ENCODE measurements at places on chromosomes 3 and 15. TPM values are rescaled to one million over a fixed set of nuclear protein-coding genes. Genes with fewer than 3 reads are reported as not detected.

PLA2G4D gene
- 0.50 TPM for total RNA-seq

DNA sequence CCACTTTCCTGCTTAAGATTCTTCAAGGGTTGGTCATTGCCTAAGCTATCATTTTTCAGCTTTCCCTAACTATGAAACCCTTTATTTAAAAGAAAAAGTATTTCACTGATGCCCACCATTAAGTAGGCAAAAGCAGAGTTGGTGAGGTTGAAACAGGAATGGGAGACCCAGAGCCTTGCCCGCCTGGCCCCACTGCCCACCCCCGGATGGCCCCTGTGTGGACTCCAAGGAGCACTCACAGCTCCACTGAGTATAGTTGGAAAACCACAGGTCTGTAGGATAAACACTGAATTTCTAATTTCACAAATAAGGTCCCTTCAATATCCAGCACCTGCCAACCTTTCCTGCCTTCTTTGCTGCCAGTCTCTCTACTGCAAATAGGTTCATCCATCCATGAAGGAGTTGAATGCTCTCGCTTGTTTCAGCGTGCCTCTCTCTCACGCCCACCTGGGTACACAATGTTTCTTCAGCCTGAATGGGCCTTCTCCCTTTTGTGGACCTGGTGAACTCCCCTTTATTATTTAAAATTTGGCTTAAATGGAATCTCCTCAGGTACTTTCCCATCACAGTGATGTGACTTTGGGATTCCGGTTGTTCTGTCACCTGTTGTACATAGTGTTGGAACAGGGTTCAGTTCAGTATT is 8.7 kb upstream of the ACAP2 start:
- no peak for DNase-seq

DNA sequence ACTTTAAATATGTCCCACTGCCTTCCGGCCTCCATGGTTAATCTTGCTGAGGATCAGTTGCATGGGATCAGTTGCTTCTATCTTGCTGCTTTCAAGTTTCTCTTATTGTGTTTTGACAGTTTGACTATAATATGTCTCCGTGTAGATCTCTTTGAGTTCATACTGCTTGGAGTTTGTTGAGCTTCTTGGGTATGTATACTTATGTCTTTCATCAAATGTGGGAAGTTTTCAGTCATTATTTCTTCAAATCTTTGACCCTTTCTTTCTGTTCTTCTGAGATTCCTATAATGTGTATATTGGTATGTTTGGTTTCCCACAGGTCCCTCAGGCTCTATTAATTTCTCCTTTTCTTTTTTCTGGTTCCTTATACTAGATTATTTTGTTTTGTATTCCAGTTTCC is 30.8 kb downstream of the PCCB start:
- no peak for DNase-seq

GRCh38 chr3:57809609-57809968 is 53.5 kb downstream of the SLMAP start:
- no peak for DNase-seq

SMCO1 gene
- total RNA-seq, result 0.11 TPM

- no peak for DNase-seq
Measured at GRCh38 chr3:160098926-160099626, 110.4 kb downstream of the IL12A start.

PAK6 gene
- 31.0 TPM for total RNA-seq

CAND2 gene
- total RNA-seq, result 6.2 TPM

- peak; percentile 99 for DNase-seq
Measured at GRCh38 chr3:126355777-126356372, 1.3 kb downstream of the KLF15 start.

DNA sequence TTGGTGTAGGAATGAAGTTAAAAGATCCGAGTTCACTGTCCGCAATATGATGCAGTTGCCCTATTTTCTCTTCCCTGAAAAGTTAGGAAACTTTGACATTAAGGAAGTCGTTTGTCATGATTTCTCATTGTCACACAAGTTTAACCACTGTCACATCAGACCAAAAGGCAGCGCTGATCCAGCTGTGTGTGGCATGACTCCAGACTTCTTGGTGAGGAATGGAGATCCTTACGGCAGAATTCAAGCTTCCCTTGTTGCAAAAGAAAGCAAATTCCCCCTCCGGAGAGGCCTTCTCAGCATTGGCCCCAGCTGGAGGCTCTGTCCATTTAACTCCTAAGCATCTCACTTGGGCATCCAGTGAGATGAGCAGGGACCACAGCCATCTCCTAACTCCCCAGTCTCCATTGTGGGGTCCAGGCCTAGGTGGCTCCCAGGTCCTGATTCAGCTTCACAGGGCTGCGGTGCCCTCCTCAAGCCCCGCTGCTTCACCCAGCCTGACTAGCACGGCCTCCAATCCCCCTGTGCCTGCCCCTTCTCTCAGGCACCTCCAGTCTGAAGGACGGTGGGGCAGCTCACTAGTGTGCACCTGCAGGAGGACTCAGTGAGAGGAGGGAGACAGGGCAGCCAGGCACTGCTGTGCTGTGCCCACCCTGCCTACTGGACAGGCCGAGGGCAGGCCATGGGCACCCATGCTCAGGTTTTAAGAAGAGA is 159.5 kb downstream of the CHSY1 start:
- no peak for DNase-seq

SST gene
- total RNA-seq, result not detected

GRCh38 chr15:73437543-73438109 is 5.3 kb upstream of the REC114 start:
- no peak for DNase-seq

GRCh38 chr3:13072239-13072599 is 1.0 kb downstream of the IQSEC1 start:
- no peak for DNase-seq

GRCh38 chr3:55688154-55688553 is 201.0 kb upstream of the WNT5A start:
- no peak for DNase-seq

Data from adrenal gland (tissue), 19 donors.